ENCODE measurements at places on chromosomes 7 and 10.

- DNase-seq, result no peak
Measured at GRCh38 chr10:35463878-35464277, 127.6 kb downstream of the CCNY start.

DNA sequence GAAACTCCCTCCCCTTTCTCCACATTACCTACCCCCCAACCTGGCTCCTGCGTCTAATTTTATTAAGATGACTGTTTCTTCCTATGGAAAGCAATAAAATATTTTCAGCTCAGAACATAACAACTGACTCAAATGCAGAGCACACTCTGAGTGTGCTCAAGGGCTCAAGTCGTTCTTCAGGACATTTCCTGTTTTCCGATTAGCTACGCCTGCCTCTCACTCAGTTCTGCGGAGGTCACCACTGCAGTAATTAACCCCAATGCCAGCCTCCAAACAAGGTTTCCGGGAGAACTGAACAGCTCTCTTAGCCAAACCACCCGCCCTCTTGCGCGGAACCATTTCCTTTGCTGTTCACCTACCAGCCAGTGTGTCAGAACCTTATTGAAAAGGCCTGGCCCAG is 19.3 kb downstream of the MYOF start:
- DNase-seq, result no peak

GRCh38 chr10:12337453-12338372 is 11.6 kb upstream of the CAMK1D start:
- no peak for DNase-seq

GRCh38 chr10:69457771-69458237 is 6.5 kb downstream of the TSPAN15 start:
- DNase-seq, result no peak

DNA sequence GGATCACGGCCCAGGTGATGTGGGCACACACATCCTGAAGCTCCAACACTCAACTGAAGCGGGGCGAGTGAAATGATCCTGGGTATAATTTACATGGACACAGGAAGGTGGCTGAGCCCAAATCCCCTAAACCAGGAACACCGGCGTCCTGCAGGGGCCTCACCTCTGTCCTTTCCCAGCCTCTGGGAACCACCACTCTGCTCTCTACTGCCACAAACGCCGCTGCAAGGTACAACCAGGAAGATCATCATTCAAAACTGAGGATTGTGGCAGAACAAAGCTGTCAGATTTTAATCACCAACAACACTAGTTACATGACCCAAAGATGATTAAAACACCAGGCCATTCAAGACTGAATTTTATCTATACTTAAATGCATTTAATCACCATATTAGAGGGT is 104.0 kb downstream of the DIP2C start:
- no peak for DNase-seq

DNA sequence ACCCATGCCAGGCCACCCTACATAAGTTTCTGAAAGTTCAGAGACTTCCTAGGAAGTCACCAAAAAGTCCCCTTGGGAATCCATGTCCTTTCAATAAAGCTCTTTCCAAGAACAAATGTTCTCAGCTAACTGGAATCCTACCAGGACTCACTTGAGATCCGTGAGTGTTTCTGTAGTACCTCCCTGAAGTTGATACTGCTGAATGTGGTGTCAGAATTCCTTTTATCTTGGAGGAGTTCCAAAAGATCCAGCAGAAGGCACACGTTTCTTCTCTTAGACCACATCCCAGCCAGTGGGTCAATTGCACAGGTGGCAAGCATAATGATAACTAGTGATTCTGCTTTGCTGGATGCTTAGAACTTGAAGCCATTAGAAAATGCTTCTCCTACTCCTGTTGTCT is 689.7 kb upstream of the IGFBP3 start:
- no peak for DNase-seq

GRCh38 chr7:48083114-48083830 is 5.8 kb upstream of the UPP1 start:
- DNase-seq, result no peak

DNA sequence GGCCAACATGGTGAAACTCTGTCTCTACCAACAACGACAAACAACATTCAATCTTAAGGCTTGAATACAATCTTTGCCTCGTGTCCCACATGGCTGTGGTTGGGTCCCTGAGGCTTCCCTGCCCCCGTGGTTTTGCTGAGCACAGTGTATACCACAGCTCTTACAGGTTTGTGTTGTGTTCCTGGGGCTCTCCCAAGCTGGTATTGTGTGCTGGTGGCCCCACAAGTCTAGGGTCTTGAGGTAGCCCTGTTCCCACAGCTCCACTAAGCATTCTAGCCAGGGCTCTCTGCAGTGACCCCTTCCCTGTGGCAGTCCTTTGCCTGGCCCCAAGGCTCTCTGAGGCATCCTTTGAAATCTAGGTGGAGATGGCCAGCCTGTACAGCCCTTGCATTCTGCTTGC is 68.0 kb upstream of the CCNY start:
- no peak for DNase-seq

- no peak for DNase-seq
Measured at GRCh38 chr7:149377386-149377785, 83.5 kb downstream of the ZNF777 start.

DNA sequence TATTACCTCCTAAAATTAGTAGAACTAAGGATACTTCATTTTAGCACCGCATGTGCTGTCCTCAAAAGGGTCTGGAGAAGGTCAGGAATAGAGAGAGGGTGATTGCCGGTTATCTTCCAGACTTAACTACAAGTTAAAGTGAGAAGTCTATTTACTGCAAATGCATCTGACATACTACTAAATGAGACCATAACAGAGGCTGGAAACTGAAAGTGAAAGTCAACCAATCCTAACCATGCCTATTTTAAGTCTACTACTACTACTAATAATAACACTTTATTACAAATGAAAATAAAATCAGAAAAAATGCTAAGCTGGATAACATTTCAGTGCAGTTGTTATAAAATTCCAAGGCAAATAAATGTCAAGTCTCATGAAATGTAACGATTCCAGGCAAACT is 244.7 kb downstream of the KIF20B start:
- DNase-seq, result no peak

DNA sequence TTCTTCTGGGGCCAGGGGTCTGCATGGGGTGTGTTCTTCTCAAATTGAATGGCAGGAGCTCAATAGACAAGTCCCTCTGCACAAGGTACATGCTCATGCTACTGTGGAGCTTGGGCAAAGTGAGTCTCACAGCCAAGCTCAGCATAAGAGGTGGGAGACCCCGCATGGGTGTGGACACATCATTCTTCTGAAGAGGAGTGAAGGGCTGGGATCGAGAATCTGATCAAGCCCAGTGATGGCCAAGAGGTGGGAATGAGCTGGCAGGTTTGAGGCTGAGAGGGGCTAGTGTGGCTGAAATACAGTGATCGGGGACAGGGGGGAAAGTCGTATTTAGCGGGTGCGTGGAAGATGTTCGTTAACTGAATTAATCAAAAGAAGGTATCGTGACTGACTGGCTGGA is 32.6 kb downstream of the CDH23 start:
- DNase-seq, result no peak

DNA sequence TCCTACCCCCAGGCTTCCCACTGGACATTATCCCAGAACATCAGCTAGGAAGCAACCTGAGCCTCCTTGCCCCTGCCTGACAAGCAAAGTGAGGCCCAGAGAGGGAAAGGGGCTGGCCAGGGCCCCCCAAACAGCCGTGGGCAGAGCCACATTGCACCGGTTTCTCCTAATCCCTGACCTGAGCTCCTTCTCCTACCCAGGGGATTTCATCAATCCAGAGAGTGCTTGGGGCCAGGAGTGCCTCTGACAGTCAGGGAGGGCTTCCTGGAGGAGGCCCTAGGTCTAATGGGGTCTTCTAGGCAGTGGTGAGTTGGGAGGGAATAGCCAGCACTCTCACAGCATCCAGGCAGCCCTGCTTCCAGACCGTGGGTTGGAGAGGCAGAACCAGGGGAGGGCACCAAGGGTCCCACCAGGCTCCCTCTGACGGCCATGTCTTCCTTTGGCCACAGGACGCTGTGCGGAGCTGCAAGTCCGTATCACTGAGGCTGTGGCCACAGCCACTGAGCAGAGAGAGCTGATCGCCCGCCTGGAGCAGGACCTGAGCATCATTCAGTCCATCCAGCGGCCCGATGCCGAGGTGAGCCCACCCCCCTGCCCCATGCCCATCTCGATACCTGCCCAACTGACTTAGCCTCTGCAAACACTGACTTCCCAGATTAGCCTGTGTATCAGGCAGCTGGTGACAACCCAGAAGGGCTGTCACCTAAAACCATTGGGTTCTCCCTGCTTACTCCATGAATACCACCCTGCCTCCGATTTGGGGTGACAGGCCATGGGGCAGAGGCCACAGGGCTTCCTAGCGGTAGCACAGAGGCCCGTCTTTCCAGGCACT is 13.5 kb upstream of the SH2B2 start:
- DNase-seq, result no peak

GRCh38 chr7:9961161-9961922 is 1012.3 kb upstream of the PHF14 start:
- DNase-seq, result no peak

DNA sequence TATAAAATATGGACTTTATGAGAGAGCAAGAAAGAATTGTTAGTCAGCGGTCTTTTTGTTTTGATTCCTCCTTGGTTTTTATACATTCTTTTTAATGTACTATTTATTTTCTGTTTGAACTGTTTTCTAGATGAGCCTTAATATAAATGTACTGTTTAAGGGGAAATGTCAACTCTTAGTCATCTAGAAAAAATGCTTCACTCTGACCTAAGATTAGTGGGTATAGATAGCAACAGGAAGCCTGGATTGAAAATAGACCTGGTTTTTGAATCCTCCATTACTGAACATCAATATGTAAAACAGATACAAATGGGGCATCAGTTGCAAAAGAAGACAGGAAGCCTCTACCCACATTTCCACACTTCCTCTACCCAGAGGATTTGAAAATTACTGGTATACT is 87.8 kb downstream of the CHRM2 start:
- no peak for DNase-seq

- no peak for DNase-seq
Measured at GRCh38 chr7:8384901-8385300, 48.5 kb upstream of the NXPH1 start.

DNA sequence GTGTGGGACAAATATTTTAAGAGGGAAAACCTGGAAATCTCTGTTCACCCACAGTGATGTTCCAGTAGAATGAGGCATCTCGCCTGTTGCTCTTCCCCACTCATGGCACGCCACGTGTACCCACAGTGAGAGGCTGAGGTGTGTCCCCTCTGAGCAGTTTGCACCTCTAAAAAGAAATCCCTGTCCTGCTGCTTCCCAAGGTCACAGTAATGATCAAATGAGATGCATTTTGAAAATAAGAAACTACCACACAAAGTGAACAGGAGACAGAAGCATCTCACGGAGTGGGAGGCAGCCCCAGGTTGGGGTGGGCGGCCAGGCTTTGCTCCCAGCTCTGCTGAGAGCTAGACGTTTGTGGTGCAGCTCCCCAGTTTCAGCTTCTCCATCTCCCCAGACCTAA is 12.4 kb upstream of the ZNF777 start:
- DNase-seq, result no peak

DNA sequence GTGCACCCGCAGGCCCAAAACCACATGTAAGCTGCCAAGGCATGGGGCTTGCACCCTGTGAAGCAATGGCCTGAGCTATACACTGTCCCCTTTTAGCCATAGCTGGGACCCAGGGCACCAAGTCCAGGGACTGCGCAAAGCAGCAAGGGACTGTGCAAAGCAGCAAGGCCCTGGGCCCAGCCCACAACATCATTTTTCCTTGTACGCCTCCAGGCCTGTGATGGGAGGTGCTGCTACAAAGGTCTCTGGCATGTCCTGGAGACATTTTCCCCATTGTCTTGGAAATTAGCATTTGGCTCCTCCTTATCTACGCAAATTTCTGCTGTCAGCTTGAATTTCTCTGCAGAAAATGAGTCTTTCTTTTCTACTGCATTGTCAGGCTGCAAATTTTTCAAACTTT is 24.8 kb downstream of the ARHGAP19 start:
- no peak for DNase-seq

GRCh38 chr10:64773357-64773756 is 1252.2 kb downstream of the REEP3 start:
- DNase-seq, result no peak

DNA sequence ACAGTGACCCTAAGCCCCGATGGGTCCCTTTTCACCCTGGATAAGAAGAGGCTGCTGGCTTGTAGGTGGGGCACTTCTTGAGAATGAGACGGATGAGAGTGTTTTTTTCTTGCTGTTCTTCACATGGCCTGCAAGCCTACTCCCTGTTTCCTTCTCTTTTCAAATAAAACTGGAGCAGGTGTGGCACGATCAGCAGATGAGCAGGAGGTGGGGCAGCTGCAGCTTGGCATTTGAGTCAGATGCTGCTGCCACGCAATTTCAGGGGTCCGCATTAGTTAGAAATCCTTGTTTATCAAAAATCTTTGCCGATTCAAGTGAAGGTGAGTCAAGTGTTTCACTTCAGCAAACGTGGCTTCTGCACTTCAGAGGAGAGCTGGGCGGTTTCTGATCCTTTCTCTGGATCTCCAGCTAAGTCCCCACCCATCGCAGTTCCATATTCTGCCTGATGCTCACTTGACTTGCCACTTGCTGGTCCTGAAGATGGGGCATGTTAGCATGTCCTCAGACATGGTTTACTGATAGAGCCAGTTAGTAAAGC is 20.8 kb downstream of the WDFY4 start:
- DNase-seq, result no peak

GRCh38 chr10:116740971-116741370 is 1.4 kb downstream of the HSPA12A start:
- no peak for DNase-seq

GRCh38 chr7:95327356-95327755 is 3.0 kb upstream of the PON1 start:
- no peak for DNase-seq

DNA sequence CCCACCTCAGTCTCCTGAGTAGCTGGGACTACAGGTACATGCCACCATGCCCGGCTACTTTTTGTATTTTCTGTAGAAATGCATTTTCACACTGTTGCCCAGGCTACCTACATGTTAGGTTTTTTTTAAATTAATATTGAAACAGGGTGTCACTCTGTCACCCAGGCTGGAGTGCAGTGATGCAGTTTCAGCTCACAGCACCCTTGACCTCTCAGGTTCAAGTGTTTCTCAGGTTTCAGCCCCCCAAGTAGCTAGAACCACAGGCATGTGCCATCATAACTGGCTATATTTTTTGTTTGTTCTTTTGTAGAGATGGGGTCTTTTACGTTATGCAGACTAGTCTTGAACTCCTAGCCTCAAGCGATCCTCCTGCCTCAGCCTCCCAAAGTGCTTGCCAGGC is 32.4 kb upstream of the ZMIZ2 start:
- DNase-seq, result no peak

DNA sequence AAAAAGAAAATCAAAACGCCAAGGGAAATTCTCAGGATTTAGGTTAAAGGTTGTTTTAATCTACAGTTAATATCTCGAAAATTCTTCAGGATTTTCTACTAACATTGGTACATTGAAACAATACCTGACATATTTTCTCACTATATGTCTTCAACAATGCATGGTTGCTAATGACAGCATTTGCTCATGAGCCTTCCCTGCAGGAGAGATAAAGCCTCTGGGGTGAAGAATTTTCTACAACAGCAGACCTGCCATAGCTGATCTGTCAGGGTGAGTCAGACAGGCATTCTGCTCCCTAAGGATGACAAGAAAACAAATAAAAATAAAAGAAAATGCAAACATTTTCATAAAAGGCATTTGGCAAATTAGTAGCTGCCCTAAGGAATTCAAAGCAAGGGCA is 11.7 kb upstream of the GPR37 start:
- DNase-seq, result no peak

- no peak for DNase-seq
Measured at GRCh38 chr10:102150970-102151773, 1.0 kb upstream of the NOLC1 start.

GRCh38 chr10:16809074-16809718 is 8.0 kb downstream of the RSU1 start:
- DNase-seq, result no peak
